ENCODE measurements at places on chromosomes 1 and 21.

GRCh38 chr1:233251201-233251720 is 44.3 kb downstream of the PCNX2 start:
- no peak for DNase-seq

DNA sequence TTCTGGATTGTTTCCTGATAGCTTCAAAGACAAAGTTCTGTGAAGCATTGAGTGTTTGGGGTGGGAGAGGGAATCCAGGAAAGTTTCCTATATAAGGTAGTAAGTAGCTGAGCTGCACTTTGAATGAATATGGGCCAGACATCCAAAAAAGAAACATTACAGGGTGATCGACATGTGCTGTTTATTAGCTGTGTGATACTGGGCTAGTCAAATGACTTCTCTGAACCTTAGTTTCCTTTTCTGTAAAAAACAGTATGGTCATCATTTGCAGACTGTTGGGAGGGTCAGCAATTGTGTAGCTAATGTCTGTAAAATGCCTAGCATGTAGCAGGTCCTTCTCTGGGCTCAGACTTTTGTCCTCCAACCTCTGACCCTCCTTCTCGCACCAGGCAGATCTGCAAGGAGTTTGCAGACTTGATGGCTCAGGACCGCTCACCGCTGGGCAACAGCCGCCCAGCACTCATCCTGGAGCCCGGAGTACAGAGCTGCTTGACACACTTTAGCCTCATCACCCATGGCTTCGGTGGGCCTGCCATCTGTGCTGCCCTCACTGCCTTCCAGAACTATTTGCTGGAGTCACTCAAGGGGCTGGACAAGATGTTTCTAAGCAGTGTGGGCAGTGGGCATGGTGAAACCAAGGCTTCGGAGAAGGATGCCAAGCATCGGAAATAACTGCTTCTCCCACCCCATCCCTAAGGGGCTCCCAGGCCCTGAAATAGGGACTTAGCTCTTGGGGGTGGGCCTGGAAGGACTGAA is 21.1 kb downstream of the TFAP2E start:
- no peak for DNase-seq

- DNase-seq = no peak
Observed at GRCh38 chr1:96059736-96060135, 661.8 kb upstream of the PTBP2 start.

- DNase-seq = no peak
Observed at GRCh38 chr1:12244078-12244477, 14.2 kb downstream of the VPS13D start.

DNA sequence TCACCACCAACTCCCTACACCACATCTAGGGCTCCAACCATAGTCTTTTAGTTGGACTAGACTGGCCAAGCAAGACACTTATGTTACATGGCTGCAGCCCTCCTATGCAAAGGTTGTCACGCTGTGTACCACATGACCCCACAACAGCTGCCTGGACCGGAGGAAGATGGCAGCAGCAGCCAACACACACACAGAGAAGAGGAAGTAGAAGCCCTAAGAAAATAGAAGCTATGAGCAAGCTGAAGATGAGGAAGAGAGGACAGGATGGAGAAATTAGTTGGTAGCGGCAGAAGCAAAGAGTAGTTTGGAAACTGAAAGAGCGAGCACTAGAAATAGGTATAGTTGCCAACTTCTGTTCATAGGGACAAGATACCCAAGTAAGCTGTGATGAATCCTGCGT is 60.8 kb upstream of the RALGPS2 start:
- DNase-seq = no peak

- no peak for DNase-seq
Observed at GRCh38 chr1:216702170-216702569, 21.1 kb downstream of the ESRRG start.

GRCh38 chr1:93029317-93029716 is 49.8 kb upstream of the MTF2 start:
- DNase-seq = no peak

GRCh38 chr1:25443030-25443699 is 12.5 kb downstream of the MACO1 start:
- DNase-seq = no peak

GRCh38 chr21:44813149-44813548 is 4.7 kb downstream of the SUMO3 start:
- DNase-seq = no peak

DNA sequence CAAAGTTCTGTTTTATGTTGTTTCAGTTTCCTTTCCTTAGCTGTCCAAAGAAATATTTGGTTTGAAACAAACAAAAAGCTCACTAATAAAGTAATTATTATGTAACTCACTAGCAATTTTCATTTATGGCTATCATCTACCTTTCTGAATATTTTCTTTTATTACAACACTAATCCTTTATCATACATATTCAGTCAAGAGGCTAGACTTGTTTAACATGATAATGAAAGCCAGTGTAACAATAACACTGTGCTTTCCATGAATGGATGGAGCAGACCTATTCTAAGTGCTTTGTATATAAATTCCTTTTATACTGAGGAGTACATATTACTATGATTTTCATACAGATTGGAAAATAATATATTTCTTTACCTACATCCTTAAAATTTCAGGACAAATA is 972.8 kb upstream of the ADGRL4 start:
- DNase-seq = no peak

GRCh38 chr1:94250341-94250740 is 13.0 kb upstream of the ARHGAP29 start:
- no peak for DNase-seq

GRCh38 chr1:189764391-189765320 is 713.0 kb downstream of the BRINP3 start:
- no peak for DNase-seq

DNA sequence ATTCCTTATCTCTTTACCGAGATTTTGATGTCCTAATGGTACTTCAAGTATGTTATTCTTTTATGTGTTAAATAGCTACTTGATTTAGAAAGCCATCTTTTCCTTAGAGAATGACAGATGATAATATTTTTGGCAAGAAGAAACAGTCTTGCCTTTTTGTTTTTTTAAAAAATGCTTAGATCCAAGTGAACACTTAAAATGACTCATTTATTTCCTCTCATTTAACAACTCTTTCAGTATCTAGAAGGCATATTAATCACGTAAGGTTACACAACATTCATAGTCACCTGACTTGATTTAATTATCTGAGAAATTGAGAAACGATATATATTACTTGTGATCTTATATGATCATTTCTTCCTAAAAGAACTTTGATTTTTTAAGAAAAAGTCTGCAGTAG is 52.4 kb downstream of the SUCO start:
- no peak for DNase-seq

- DNase-seq = no peak
Observed at GRCh38 chr21:25506887-25507286, 100.4 kb downstream of the MRPL39 start.

- DNase-seq = no peak
Observed at GRCh38 chr1:231027136-231027925, 12.7 kb downstream of the FAM89A start.

DNA sequence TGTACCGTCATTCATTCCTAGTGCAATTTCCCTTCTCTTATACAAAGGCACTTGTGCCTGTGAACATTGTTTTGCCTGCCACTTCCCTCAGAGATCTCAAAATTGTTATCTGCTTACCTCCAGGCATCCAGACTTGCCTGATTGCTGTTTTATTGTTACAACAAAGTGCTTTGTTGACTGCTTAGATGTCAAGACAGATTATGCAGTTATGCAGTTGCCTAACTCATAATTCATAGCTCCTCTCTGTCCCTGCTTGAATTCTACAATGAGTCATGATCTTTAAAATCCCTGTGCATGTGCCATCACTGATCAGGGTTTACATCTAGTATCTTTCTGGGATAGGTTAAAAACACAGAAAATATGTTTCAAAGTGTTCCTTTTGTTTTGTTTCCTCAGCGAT is 24.5 kb downstream of the CXADR start:
- no peak for DNase-seq

DNA sequence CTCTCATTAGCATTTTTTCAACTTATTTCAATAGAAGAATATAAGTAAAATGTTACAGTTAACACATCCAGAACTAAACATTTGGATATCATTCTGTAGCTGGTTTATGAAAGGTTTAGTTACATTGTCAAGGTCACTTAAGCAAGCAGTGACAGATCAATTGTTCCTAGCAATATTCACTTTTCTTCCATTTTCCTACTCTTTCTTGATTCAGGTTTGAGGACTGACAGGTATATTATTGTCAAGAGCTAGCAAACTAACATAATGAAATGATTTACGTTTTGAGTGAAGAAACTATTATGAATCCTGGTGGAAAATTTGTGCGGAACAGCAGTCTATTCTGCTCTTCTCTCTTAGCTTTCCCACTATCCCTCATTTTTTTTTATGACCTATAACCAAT is 220.4 kb upstream of the ADGRL4 start:
- DNase-seq = no peak

DNA sequence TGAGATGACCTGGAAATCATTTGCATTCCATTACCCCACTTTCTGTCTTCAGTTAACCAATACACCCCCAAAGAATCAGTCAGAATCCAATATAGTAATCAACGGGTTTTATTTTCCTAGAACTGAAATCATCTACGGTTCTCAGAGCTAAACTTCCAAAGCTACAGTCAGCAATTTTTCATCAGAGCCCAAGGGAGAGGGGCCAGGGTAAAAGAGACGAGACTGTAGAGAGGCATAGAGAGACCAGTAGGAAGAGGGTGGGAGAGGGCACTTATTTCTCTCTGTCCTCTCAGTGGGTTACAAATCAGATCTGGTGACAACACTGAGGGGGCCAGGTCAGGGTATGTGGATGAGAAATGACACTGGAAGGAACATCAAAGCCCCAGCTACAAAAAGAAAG is 1.1 kb upstream of the MRPL24 start:
- DNase-seq = no peak

GRCh38 chr21:27683292-27683691 is 716.4 kb upstream of the ADAMTS5 start:
- no peak for DNase-seq

- DNase-seq = no peak
Observed at GRCh38 chr1:8815582-8816151, 1.8 kb downstream of the RERE start.

DNA sequence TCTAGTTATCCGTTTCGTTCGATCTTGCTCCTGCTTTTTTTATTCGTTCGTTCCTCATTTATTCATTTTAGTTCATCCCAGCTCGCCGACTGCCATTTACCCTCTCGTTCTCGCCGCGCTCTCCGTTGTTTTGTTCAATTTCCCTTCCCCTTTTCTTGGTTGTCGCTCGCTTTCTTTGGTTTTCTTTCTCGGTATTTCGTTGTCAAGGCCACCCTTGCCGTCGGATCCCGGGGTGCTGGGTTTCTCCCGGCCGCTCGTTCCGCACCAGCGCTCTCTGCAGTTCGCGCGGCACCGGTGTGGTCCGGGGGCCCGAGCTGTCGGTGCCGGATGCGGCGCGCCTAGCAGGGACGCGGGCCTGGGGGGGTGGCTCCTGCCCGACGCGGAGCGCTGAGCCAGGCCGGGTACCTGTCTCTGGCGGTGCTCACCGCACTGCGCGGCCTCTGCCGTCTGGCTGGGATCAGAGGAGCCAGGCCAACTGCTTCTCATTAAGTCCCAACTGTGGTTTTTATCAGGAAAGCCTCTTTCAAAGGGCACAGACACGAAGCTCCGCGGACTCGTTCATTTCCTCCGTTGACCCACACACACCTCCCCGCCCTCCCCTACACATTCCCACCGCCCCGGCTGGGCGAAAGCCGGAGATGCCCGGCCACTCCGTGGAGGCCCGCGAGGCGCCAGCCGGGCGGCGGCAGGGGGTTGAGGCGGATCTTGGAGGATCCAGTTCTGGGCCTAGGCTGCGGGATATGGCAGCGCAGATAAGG is 1.6 kb downstream of the ALX3 start:
- DNase-seq = peak; percentile 46

DNA sequence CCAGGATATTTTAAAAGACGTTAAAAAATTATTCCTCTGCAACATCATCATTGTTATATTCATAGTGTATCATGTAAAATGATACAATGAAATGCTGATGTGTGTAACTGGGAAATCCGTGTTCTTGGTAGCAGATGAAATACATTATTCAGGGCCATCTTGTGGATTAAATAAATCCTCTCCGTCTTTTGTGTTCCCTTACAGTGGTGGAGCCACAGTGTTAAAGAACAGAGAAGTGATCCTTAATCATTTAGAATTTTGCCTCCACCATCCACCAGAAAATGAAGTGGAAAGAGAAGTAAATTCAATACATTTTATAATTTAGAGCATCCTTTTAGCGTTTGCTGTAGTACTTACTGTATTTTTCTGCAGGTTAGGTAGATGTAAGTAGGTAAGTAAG is 1.3 kb downstream of the DYRK3 start:
- no peak for DNase-seq

GRCh38 chr1:115978292-115978941 is 2.1 kb downstream of the SLC22A15 start:
- DNase-seq = no peak

DNA sequence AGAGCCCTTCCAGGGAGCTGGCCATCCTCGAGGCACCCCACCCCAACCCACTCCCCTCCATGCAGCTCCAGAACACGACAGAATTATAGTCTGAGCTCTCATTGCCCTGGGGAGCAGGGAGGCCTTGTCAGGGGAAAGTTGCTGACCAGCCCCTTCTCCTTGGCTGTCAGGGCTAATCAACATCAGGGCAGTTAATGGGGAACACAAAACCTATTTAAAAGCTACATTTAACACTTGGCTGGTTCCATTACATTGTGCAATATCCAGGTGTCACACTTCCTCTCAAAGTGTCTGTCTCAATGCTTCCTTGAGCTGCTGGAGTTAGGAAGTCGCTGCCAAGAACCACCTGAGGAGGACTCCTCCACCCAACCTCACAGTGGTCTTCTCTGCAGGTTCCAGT is 111.8 kb upstream of the GRIK3 start:
- no peak for DNase-seq

DNA sequence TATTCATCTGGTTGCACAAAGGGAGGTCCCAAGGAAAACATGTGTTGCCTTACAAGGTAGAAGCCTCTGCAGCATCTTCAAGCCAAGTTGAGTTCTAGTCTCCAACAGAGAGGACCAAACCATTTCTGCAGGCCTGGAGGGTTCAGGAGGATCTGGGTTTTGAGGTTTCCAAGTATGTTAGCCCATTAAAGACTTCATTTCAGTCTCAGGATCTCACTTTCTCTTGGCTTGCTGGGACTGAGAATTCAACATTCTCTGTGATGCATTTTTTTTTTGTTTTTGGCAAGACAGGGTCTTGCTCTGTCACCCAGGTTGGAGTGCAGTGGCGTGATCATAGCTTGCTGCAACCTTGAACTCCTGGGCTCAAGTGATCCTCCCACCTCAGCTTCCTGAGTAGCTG is 8.8 kb upstream of the MYOCOS start:
- DNase-seq = no peak

- DNase-seq = no peak
Observed at GRCh38 chr1:64269558-64269884, 66.1 kb downstream of the UBE2U start.

GRCh38 chr1:154326546-154327465 is 1.5 kb downstream of the ATP8B2 start:
- no peak for DNase-seq

DNA sequence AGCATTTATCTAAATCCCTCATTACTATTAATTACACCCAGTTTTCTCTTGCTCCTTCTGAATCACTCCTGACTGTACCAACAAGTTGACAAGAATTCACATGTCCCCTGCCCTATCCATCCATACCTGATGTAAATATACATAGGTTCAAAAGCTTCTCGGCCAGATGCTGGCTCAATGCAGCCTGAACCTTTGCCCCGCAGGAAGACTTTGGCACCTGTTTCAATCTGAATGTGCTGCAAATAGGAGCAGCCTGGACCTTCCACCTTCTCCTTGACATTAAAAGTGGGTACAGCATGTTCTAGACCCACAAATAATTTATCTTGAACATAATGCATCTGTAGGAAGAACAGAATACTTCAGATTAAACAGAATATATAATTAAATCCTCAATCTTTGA is 8.7 kb downstream of the KHDC4 start:
- no peak for DNase-seq
